Fibroblast of pulmonary artery (primary cell): ENCODE measurements at places on chromosomes 6 and 20.

GRCh38 chr6:108363889-108364313 is 69.0 kb downstream of the AFG1L start:
- DNase-seq: no peak

GRCh38 chr6:55794136-55794812 is 81.1 kb downstream of the BMP5 start:
- DNase-seq: peak; percentile 45

DNA sequence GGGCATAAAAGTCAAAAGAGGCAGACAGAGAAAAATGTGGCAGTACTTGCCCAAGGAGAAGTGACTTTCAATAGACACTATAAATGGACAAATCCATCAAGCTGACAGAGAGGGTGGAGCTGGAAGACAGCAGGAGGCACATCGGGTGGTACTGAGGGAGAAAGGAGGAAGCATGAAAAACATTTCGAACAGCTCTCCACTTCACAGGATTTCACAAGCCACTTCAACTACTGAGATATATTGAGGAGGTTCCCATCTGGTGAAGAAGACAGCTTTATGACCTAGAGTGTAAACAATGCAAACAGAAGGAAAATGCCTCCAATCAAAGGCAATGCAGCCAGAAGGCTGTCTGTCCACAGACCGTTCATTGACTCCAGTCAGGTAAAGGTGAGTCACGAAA is 259.4 kb upstream of the ECI2 start:
- DNase-seq: no peak

GRCh38 chr6:88477413-88477812 is 311.3 kb upstream of the CNR1 start:
- DNase-seq: no peak

GRCh38 chr20:1893721-1894470 is 1.3 kb upstream of the SIRPA start:
- peak; percentile 80 for DNase-seq

GRCh38 chr6:70309243-70309642 is 6.4 kb upstream of the COL9A1 start:
- DNase-seq: no peak

DNA sequence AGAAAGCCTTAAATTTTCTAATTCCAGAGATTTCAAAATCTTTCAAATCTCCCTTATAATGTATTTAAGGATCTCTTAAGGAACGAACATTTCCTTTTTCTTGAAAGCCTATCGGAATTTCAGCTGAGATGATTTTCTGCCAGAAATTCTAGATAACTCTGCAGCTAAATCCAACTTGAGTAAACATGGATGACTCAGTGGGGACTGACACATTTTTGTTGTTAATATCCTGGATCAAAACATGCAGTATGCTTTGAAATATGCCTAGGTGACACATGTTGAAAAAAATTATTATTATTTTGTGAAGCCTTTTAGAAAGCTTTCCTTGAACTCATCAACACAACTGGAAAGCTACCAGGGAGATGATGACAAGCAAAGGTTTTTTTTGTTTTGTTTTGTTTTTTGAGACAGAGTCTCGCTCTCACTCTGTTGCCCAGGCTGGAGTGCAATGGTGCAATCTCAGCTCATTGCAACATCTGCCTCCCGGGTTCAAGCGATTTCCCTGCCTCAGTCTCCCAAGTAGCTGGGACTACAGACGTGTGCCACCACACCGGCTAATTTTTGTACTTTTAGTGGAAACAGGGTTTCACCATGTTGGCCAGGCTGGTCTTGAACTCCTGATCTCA is 140.1 kb upstream of the SNX9 start:
- peak; percentile 74 for DNase-seq

DNA sequence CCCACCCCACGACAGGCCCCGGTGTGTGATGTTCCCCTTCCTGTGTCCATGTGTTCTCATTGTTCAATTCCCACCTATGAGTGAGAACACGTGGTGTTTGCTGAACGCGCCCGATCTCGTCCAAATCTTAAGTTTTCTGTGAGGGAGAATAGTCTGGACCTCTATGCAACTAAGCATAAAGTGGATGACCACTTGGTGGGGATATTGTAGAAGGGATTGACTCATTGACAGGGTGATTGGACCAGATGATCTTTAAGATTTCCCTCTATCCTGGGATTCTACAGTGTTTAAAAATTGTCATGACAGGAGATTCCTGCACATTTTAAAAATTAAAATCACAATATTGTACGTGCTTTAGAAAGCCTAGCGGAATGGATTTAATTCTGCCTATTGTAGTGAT is 141.3 kb downstream of the TRMT11 start:
- DNase-seq: no peak

- peak; percentile 91 for DNase-seq
Observed at GRCh38 chr6:26322645-26323482, 42.1 kb upstream of the BTN3A2 start.
